ENCODE measurements at places on chromosomes 1 and 21.

DNA sequence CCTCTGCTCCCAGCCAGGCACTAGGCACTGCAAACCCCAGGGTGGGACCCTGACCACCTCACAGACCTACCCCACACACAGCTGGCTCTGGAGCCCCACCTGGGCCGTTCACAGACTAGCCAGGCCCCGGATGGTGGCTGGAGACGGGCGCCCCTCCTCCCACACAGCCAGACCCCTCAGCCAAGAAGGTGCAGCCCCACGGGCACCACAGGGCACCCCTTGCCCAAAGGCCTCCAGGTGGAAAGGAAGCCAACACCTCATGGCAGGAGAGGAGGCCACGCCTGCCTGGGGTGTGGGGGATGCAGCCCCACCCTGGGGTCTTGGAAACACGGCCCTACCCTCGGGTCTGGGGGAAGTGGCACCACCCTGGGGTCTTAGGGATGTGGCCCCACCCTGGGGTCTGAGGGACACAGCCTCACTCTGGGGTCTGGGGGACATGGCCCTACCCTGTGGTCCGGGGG lies 44.6 kb downstream of the WNT9A start:
- DNase-seq = no peak

- peak; percentile 29 for DNase-seq
Observed at GRCh38 chr1:99481391-99481996, 164.4 kb upstream of the PALMD start.

GRCh38 chr1:206117151-206117948 lies at the start of gene AVPR1B:
Gene AVPR1B, minus strand, starts transcription at chr1:206117388. Its CDS starts 498 bp downstream, at chr1:206116890.
- no peak for DNase-seq

DNA sequence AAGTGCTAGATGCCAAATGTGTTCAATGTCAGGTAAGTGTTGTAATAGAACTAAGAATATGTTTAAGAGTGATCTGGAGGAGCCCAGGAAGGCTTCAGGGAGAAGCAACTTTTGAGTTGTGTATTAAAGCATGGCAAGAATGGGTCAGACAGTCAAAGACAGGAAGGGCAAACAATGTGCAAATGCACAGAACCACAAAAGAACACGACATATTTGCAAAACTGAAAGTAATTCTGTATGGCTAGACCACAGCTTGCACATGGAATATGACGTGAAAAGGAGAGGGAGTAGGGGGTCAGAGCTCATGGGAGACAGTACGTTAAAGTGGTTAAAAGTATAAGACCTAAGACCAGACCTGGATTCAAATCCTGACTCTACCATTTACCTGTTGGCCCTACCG lies 7.1 kb upstream of the SORT1 start:
- no peak for DNase-seq

DNA sequence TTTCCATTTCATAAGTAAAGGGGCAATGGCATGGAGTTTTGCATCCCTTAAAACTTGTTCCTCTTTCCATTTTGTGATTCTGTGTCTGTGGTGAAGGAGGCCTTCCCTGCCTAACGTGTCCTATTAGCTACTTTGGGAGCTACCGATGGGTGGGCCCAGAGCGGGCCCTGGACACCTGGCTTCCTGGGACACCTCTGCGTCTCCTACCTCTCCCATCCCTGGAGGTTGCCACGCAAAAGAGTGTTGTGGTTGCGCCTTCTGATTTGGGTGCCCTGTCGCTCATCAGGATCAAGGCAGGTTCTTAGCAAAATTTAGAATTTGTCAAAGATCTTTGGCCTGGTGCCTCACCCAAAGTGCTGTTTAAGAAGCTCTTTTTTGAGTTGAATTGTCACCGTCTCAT lies 116.4 kb upstream of the CACNA1E start:
- no peak for DNase-seq

DNA sequence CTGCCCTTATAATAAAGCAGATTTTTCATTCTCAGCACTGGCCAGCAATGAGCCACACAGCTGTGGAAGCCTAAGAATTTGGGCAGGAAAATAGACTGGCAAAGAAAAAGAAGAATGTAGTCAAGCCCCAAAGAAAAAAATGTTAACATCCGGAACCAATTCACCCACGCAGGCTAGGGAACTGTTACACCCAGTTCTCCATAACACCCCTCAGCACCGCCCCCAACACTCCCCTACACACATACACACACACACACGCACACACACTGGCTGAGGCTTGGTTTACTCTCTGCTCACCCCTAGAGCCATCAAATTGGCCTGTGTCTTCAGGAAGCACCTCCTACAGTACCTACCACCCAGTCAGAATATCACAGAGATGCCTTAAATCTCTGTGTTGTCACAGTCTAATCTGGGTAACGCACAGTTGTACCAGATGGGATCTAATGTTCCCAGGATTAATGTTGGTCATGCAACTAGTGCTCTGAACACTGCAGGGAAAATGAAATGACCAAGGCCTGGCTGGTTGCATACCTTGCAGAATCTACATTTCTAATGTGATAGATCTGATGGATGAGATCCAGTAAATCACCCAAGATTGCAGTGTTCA lies 14.5 kb downstream of the TBX15 start:
- DNase-seq = no peak

DNA sequence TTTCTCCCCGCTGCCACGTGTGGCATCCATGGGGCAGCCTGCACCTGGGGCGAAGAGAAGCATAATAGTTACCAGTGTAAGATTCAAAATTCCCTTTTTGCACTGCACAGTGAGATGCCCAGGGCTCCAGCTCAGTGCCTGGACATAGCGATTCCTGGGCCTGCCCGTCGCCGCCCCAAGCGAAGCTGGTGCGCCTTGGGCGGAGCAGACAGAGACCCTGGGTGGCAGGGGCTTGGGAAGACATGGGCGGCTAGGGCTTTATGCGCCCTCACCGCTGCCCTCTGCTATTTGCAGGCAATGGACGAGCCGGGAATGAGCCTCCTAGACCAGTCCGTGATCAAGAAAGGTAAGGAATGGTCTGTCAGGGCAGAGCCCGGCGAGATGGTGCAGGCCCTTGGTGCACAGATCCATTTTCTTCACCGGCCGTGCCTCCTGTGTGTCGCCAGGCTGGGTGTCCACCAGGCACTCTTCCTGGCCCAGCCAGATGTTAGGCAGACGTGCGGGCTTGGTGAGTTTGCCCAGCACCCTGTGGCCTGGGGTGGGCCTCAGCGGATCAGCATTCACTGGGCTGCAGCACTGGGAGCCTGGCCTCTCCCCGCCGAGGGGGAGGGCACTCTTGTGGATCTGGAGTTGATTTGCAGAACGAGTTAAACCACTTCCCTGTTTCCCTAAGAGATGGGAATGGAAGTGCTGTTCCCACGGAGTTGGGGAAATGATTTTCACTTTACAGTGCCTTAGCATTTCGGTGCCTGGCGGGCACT lies 1.7 kb downstream of the TFAP2E start:
- no peak for DNase-seq

GRCh38 chr1:154572468-154573167 lies 5.0 kb downstream of the CHRNB2 start:
- DNase-seq = no peak

GRCh38 chr1:171940368-171940767 lies 99.1 kb downstream of the DNM3 start:
- no peak for DNase-seq

GRCh38 chr21:32414579-32415358 lies 2.3 kb downstream of the EVA1C start:
- no peak for DNase-seq

- peak; percentile 73 for DNase-seq
Observed at GRCh38 chr21:34801519-34802132, 132.8 kb downstream of the CLIC6 start.

GRCh38 chr1:153292740-153293479 lies 19.8 kb downstream of the PGLYRP3 start:
- DNase-seq = no peak

- DNase-seq = no peak
Observed at GRCh38 chr1:19229229-19229628, 19.2 kb upstream of the UBR4 start.

DNA sequence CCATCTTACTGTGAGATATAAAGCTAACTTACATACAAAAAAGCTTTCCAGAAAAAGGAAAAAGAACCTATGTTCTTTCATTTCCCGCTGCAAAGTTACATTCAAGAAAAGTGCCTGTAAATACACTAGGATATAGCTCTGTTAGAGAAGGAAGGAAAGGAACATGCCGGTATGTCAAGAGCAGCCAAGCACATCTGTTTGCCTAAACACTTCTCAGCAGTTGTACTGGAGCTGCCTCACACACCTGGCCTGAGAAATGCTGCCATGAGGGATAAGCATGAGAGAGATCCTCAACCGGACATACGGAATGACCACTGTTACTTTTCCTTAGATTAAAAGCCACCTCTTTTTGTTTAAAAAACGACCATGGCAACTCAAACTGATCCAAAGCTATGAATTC lies 189.7 kb downstream of the RERE start:
- DNase-seq = no peak

DNA sequence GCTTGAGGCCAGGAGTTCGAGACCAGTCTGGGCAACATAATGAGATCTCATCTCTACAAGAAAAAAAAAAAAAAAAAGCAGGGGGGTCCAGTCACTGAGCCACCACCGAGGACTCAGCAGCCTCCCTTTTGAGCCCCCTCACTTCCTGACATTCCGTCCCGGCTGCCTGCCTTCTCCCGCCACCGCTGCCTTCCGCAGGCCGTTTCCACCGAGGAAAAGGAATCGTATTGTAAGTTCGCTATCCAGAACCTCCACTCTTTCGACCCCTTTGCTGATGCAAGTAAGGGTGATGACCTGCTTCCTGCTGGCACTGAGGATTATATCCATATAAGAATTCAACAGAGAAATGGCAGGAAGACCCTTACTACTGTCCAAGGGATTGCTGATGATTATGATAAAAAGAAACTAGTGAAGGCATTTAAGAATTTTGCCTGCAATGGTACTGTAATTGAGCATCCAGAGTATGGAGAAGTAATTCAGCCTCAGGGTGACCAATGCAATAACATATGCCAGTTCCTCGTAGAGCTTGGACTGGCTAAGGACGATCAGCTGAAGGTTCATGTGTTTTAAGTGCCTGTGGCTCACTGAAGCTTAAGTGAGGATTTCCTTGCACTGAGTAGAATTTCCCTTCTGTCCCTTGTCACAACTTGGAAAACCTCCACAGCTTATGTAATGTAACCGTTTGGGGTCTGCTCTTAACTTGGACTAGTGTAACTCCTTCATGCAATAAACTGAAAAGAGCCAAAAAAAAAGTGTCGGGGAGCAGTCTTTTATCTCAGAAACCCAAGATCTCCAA lies 55.6 kb downstream of the GLUL start:
- DNase-seq = no peak

DNA sequence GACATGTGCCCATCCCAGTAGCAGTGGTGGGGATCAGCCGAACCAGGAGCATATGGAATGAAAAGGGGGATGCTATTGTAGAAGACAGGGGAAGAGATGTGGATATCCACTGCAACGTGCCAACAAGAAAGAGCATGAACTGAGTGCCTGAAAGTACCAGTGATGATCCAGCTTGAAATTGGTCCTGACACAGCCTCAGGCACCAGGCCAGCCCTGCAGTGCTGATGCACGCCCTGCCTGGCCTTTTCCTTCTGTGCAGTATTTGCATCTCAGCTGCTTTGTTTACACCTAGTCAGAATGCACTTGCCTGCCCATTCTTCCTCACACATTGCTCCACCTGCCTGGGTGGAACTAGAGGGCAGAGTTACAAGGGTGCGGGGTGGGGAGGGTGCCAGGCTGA lies 50.3 kb upstream of the ARTN start:
- DNase-seq = no peak

DNA sequence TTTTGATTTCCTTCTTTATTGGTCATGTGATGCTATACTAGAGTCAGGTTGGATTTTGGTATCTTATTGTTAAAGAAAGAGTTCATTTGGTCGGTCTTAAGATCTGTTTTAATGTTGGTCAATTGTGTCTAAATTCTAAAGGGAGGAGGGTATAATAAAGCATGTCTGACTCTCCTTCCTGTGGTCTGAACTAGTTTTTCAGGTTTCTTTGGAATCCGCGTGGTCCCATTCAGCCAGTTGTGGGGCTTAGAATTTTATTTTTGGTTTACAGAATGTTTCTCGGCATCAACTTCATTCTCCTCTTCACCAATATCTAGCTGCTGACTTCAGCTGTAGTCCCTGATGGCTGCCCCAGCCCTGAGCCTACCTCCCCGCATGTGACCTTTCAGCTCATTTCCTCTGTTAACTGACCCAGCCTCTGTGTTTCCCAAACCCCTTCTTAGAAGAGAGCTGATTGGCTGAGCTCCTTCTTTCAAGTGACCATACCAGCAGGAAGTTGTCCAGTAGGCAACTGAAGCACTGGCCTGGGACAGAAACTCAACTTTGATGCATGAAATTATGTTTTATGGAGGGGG lies 8.7 kb upstream of the MYOC start:
- no peak for DNase-seq

DNA sequence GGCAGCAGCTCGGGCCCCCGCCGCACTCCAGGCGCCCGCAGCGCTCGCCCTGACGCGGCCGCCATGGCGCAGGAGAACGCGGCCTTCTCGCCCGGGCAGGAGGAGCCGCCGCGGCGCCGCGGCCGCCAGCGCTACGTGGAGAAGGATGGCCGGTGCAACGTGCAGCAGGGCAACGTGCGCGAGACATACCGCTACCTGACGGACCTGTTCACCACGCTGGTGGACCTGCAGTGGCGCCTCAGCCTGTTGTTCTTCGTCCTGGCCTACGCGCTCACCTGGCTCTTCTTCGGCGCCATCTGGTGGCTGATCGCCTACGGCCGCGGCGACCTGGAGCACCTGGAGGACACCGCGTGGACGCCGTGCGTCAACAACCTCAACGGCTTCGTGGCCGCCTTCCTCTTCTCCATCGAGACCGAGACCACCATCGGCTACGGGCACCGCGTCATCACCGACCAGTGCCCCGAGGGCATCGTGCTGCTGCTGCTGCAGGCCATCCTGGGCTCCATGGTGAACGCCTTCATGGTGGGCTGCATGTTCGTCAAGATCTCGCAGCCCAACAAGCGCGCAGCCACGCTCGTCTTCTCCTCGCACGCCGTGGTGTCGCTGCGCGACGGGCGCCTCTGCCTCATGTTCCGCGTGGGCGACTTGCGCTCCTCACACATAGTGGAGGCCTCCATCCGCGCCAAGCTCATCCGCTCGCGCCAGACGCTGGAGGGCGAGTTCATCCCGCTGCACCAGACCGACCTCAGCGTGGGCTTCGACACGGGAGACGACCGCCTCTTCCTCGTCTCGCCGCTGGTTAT lies 2.8 kb downstream of the KCNJ9 start:
- peak; percentile 91 for DNase-seq

DNA sequence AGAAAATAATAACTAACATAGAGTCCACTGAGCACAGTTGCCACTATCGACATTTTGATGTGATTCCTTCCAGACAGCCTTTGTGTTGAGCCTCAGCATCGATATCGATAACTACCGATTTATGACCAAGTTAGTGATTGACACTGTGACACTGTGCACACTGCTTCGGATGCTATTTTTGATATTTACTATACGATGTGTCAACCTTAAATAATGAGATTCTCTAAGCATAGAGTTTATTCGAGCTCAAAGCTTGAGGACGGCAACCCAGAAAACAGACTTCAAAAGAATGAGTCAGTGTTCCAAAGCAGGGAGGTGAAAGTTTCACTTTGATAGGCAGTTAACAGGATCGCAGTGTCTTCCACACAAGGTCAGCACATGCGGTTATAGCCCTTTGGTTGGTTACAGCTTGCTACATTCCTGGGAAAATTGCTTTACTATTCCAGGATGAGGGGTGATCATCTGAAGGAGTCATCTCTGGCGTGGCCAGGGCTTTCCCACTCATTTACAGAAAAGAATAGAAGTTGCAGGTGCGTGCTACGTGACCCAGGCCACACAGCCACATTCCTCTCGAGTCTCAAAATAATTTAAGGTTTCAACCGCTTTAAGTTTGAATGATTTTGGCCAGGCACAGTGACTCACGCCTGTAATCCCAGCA lies 53.6 kb upstream of the EFHD2 start:
- no peak for DNase-seq

GRCh38 chr1:31734582-31735107 lies 29.5 kb downstream of the ADGRB2 start:
- no peak for DNase-seq

- no peak for DNase-seq
Observed at GRCh38 chr1:248670003-248670402, 14.7 kb upstream of the OR2T27 start.
